Thyroid gland (tissue), 4 donors: ENCODE measurements at places on chromosomes 6 and 20. TPM values are rescaled to one million over a fixed set of nuclear protein-coding genes. Genes with fewer than 3 reads are reported as not detected.

The SMOC2 gene
- total RNA-seq, result 25.7 TPM

The RNGTT gene
- 31.4 TPM for total RNA-seq

The TBXT gene
- 1.3 TPM for total RNA-seq

The MTFR2 gene
- not detected for total RNA-seq

The ADGRG6 gene
- 2.9 TPM for total RNA-seq

The TNFAIP3 gene
- total RNA-seq, result 7.8 TPM

The MCHR2 gene
- total RNA-seq, result not detected

The PTCHD4 gene
- 4.0 TPM for total RNA-seq

The SLC35F1 gene
- 2.1 TPM for total RNA-seq

The TRIM31 gene
- total RNA-seq, result not detected

The RNF144B gene
- 98.6 TPM for total RNA-seq

The SRSF12 gene
- 3.0 TPM for total RNA-seq

The SLC16A10 gene
- 18.7 TPM for total RNA-seq

The SLC2A10 gene
- total RNA-seq, result 50.5 TPM

The COL21A1 gene
- total RNA-seq, result 8.8 TPM

The FILIP1 gene
- 2.2 TPM for total RNA-seq

The CNPY3 gene
- 51.4 TPM for total RNA-seq
